Renal pelvis (tissue), 12 donors: ENCODE measurements at places on chromosomes 7 and 10. TPM values are rescaled to one million over a fixed set of nuclear protein-coding genes. Genes with fewer than 3 reads are reported as not detected.

Gene MOSPD3
- polyA plus RNA-seq, result 31.5 TPM

Gene LHFPL3
- 6.2 TPM for polyA plus RNA-seq

Gene LMOD2
- polyA plus RNA-seq, result not detected

Gene TFPI2
- 9.0 TPM for polyA plus RNA-seq

Gene HTRA1
- 167 TPM for polyA plus RNA-seq

Gene TDRD1
- polyA plus RNA-seq, result not detected

Gene LIPF
- polyA plus RNA-seq, result not detected

Gene PDZD7
- polyA plus RNA-seq, result 3.2 TPM

Gene TMEM140
- polyA plus RNA-seq, result 37.2 TPM

Gene TAS2R3
- polyA plus RNA-seq, result 0.50 TPM

Gene CYP2C8
- 3.0 TPM for polyA plus RNA-seq

Gene KCNH2
- 16.9 TPM for polyA plus RNA-seq
